ENCODE measurements at places on chromosomes 3 and 15.

DNA sequence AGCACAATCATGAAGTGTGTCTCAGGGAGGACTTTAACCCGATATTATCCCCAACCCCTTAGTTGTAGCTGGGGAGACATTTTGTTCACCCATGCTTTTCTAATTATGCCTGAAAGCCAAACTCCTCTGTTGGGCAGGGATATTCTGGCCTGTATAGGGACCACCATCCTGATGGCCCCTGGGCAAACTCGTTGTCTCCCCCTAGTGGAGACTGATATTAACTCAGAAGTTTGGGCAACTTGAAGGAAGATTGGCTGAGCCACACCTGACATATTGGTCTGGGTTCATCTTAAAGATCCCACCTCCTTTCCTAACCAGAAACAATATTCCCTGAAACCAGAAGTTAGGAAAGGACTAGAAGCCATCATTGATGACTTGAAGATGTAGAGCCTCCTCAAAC is 42.3 kb downstream of the TM4SF18 start:
- no peaks in the 10 kb centered on the region for H3K4me1 ChIP-seq
- H3K27me3 ChIP-seq = no peaks in the 10 kb centered on the region
- H3K36me3 ChIP-seq = no peaks in the 10 kb centered on the region
- no peak for DNase-seq
- no peak overlapping the region for H3K27ac ChIP-seq

GRCh38 chr3:103337179-103337845 is 902.5 kb downstream of the ZPLD1 start:
- H3K4me3 ChIP-seq = no peak overlapping the region
- no peaks in the 10 kb centered on the region for H3K27me3 ChIP-seq
- H3K4me1 ChIP-seq = no peaks in the 10 kb centered on the region
- H3K36me3 ChIP-seq = no peaks in the 10 kb centered on the region
- H3K27ac ChIP-seq = no peak overlapping the region

DNA sequence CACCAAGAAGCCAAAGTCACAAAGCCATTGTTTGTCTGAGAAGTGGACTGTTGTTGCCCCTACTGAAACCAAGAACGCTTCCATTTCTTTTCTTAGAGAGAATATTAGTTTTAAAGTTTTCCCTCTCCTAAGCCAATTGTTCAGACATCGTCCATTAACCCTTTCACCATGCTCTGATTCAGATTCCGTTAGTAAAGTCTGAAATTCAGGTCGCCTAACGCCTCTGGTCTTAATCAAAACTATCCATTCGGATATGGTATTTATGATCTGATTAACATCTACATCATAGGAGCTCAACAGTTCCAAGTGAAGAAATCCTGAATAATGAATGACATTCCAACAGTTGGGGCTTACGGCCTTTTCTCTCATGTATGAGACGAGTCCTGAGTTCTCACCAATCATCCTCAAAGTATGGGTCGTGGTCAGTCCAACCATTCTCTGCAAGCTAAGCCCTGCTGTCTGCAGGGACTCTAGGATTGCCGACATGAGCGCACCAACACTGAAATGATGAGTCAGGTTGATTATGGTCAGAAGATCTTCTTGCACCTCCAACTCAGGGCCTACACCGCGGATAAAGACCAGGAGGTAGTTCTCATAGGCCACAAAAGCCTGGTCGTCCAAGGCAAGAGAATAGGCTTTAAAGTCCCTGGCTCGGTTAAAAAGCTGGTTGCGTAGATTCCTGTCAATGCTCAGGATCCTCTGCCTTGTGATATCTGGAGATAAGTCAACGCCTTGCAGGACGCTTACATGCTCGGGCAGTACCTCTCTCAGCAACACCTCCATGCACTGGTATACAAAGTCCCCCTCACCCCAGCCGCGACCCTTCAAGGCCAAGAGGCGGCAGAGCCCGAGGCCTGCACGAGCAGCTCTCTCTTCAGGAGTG is 767 bp downstream of the EPM2AIP1 start:
- H3K27ac ChIP-seq = peak overlapping the region; percentile 100
- peak; percentile 35 for DNase-seq

DNA sequence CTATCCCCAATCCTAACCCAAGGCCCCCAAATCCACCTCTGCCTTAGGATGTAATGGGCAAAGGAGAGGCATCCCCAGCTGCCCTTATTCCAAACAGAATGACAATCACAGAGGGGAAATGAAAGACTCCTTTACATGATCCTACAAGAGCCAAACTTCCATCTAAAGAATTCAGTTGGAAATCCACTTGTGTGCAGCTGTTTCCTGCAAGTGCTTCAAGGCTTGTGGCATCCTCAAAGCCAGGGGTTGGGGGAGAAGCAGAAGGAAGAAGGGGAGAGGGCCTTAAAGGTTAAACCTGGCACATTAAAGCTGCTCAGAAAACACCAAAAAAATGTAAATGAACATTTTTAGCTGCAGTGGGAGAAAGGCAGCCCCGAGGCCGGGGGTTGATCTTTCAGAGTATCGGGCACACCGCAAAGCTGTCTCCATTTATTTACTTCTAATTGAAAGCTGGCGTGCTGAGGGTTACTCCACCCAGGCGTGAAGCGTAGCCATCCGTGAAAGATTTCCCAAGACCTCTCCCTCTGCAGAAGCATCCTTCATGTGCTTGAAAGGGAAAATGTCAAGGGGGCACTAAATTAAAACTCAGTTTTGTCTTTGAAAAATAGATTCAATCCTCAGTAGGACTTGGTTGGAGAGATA is 217.8 kb downstream of the SHQ1 start:
- no peaks in the 10 kb centered on the region for H3K27me3 ChIP-seq
- no peak for DNase-seq
- no peaks in the 10 kb centered on the region for H3K36me3 ChIP-seq
- H3K4me1 ChIP-seq = no peaks in the 10 kb centered on the region
- H3K27ac ChIP-seq = no peak overlapping the region

- no peak overlapping the region for H3K27ac ChIP-seq
- DNase-seq = no peak
- no peak overlapping the region for H3K4me3 ChIP-seq
- H3K4me1 ChIP-seq = no peaks in the 10 kb centered on the region
Measured at GRCh38 chr3:54243056-54243931, 120.9 kb downstream of the CACNA2D3 start.
